Left cardiac atrium (tissue), 4 donors: ENCODE measurements at places on chromosomes 7 and 10.

GRCh38 chr7:100802951-100803350 lies 24.4 kb downstream of the EPHB4 start:
- DNase-seq, result no peak

DNA sequence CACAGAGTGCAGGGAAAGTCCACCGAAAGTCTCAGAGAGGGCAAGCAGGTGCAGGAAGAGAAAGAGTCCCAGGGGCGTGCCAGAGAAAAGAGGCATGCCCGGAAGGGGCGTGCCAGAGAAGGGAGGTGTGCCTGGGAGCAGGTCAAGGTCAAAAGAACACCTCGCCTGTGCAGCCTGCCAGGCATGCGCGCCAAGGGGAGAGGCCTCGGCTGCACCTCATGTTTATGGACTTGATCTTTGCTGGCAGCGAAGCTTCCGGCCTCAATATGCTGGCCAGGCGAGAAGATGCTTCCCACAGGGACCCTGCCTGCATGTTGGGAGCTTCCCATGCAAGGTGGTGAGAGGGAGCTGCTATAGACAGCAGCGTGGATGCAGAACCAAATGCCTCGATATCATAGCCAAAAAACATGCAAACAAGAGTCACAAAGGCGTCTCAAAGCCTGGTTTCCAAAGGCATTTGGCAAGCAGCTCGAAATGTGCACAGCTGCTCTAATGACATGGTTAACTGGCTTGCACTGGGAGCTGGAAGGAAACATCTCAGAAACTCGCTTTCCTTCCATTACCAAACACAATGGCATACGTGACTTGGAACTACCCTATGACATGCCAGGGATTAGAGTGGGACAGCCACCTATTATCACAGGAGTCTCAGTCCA lies 192.5 kb upstream of the PPP2R2D start:
- no peak for DNase-seq

- no peak for DNase-seq
Measured at GRCh38 chr7:158849768-158850544, 6.4 kb upstream of the DYNC2I1 start.

DNA sequence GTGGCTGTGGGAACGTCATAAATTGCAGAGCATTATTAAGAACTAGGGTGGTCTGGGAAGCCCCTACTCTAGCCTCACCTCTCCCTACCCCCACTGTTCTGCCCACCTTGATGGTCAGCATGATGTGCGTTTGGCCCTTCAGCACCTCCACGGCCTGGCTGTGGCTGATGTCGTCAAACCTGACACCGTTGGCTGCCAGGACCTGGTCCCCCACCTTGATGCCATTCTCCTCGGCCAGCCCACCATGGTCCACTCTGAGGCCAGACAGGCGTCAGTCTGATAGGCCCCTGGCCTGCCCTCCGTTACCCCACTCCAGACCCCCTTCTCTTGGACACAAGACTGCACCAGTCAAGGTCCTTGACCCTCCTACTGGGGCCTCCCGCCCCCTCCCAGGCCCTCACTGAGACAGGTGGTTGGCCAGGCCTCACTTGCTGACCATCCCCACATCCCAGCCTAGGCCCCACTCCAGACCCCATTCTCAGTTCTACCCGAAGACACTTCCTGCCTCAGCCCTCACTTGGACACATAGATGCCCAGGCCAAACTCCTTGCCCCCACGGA lies 9.2 kb downstream of the PDZD7 start:
- no peak for DNase-seq

- no peak for DNase-seq
Measured at GRCh38 chr7:23222439-23223030, 24.0 kb upstream of the GPNMB start.

GRCh38 chr7:77181015-77181595 lies 18.5 kb downstream of the FGL2 start:
- DNase-seq, result no peak

DNA sequence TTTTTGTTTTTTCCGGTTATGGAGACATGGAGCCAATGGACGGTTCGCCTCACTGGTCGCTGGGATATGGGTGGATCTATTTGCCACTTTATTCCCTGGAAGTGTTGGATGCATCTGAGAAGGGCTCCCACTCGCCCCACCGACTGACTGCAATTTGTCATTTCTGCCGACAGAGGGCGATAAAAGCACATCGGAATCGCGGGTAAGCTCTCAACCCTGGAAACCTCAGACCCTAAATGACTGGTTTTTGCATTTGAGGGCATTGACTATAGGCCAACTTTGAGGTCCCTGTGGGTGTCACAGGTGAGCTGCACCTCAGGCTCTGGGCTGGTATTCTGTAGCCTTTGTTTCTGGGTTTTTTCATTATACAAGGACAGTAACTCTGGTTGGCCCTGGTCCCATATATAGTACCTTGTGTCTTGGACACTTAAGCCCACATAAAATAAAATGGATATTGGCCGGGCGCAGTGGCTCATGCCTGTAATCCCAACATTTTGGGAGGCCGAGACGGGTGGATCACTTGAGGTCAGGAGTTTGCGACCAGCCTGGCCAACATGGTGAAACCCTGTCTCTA lies 11.9 kb upstream of the OPALIN start:
- DNase-seq, result peak; percentile 32

DNA sequence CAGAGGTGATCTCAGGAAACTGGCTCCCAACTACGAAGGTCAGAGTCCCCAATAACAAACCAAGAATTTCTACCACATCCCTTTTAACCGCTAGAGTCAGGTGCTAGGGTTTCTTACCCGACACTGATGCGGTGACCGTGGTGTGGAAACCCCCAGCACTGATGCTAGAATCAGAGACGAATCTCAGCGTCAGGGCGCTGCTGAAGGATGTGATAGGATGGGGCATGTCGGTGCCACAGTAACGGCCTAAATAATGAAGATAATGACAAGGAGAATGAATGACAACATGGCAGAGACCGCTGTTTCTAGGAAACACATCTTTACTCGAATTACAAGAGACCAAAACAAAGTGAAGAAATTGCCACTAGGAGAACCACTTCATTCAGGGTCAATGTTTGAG lies 131.1 kb upstream of the RSU1 start:
- DNase-seq, result no peak

DNA sequence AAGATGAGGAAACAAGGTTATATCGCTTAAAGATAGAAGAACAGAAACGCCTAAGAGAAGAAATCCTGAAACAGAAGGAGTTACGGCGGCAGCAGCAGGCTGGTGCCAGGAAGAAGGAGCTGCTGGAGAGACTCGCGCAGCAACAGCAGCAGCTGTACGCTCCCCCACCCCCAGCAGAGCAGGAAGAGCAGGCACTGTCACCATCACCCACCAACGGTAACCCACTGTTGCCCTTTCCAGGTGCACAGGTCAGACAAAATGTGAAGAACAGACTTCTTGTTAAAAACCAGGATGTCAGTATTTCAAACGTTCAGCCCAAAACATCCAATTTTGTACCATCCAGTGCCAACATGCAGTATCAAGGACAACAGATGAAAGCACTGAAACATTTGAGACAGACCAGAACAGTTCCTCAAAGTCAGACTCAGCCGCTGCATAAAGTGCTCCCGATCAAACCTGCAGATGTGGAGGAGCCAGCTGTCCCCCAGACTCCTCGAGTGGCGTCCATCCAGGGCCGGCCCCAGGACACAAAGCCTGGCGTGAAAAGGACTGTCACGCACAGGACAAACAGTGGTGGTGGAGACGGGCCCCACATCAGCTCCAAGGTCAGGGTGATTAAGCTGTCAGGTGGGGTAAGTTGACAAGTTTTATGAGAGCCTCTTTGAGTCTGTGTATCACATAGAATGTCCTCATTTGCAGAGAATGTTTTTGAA lies 67.1 kb downstream of the SHH start:
- DNase-seq, result no peak

DNA sequence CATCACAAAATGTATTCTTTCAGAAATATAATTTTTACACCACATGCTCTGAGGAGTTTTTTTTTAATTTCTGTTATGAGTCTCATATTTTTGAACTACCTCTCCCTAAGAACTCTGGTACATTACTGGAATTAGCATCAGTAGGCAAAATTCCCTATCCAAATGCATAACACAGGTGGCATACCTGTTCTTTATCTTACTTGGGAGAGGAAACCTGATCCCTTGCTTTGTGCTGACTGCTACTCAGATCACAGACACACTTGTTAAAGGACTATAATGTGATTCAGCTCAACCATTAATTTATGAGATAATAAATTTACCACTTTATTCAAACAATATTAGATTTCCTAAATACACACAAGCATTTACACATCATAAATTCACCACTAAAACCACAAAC lies 617.2 kb downstream of the GRM8 start:
- no peak for DNase-seq

DNA sequence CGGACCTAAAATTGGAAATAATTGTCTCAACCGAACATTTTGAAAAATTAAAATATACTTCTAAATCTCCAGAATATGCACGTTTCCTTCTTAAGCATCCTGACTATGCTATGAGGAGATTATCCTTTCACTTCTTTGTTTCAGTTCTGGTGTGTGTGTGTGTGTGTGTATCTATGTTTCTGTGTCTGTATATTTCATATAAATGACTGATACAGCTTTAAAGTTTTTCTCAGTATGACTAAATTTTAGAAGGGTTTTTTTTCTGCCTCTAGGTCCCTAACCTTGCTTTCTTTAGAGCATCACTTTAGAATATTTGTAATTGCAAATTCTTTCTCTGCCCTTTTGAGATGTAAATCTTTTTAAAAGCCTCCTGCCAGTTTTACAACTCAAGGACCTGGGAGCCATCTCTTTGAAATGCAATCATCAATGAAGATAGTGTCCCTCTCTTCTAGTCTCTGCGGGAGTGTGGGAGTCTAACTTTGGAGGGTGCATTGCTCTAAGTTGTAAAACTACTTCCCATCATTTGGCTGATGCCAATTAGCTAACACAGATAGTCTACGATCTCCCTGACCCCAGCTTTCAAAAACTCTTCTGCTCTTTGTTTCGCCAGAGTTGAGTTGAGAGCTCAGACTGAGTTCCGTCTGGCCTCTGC lies 782.0 kb upstream of the ZWINT start:
- DNase-seq, result no peak

DNA sequence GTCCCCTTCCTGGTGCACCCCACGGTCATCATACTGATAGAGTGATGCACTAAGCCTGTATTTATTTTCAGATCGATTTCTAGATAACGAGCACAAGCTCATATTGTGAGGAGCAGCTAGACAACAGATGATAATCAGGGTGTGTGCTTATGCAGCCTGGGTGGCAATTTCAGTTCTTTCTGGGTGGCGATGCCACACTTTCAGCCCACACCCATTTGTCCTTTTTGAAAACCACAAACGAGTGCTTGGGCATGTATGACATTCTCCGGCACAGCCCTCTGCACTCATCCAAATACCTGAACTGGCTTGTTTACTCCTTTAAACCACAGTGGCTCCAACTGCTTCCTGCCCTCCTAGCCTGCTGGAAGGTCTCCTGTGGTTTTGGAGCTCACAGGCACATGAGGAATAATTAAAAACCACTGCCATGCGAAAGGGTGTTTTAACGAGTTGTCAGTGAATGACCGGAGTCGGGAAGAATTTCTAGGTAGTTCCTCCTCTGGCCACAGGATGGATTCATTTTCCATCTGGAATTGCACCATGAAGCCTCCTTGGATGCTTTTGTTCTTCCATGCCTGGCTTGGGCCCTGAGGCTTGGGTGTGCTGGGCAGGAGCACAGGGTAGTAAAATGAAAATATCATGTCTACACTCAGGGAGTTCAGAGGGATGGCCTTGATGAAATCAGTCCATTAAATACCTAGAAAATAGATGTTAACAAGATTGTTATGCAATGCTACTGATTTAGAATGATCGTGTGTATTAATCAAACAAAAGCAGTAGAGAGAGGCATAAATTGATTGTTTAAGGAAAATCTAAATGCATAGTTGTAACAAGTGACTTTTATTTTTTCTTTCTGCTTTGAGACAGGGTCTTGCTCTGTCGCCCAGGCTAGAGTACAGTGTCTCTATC lies 52.4 kb upstream of the ITGB1 start:
- no peak for DNase-seq

GRCh38 chr7:56063500-56063881 lies 595 bp upstream of the SUMF2 start:
- DNase-seq, result no peak
